PC-9 (cell line): ENCODE measurements at places on chromosomes 1 and 21.

DNA sequence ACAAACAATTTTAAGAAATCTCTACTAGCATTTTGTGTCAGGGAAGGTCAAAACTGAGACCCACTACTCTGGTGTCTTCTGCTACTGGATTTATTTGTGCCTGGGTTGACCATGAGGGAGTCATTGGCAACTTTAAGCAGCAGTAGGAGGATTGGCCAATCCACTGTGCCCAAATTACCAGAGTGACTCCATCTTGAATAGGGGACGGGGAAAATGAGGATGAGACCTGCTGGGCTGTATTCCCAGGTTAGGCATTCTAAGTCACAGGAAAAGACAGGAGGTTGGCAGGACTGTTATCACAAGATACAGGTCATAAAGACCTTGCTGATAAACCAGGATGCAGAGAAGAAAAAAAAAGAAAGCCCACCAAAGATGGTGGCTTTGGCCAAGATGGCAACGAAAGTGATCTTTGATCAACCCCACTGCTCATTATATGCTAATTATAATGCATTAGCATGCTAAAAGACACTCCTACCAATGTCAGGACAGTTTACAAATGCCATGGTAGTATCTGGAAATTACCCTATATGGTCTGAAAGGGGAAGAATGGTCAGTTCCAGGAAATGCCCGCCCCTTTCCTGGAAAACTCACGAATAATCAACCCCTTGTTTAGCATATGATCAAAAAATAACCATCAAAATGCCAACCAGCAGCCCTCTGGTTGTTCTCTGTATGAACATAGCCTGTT lies 200.9 kb downstream of the LTN1 start:
- no peak overlapping the region for H3K4me3 ChIP-seq
- H3K27ac ChIP-seq: no peak overlapping the region
- no peak for DNase-seq

GRCh38 chr1:168019407-168019806 lies 82.5 kb upstream of the MPC2 start:
- H3K4me1 ChIP-seq: no peaks in the 10 kb centered on the region
- no peak for DNase-seq
- no peak overlapping the region for H3K4me3 ChIP-seq
- H3K27ac ChIP-seq: no peak overlapping the region
- peaks cover 32% of the 10 kb centered on the region; the same call in 1 of the 2 replicates for H3K36me3 ChIP-seq
- no peaks in the 10 kb centered on the region for H3K27me3 ChIP-seq

- H3K4me1 ChIP-seq: no peaks in the 10 kb centered on the region
- no peak overlapping the region for H3K4me3 ChIP-seq
- H3K27me3 ChIP-seq: peaks cover 22% of the 10 kb centered on the region; the same call in 1 of the 2 replicates
- H3K36me3 ChIP-seq: no peaks in the 10 kb centered on the region
- no peak for DNase-seq
Measured at GRCh38 chr1:160575112-160575664, 4.1 kb downstream of the CD84 start.

DNA sequence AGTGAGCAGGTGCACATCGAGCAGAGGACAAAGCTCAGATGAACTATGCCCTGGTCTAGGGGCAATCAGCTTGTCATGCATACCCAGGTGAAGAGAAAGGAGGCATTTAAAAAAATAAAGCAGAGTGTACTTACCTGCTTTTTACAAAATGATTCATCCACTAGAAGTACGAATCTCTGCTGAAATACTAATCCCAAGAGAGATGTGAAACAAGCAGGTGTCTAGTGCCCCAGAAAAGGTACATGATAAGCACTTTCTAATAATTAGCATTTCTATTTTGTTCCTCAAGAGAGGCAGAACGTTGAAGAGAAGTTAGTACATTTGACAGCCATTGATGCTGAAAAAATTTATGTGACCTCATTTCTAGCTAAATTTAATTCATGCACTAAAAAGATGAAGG lies 31.1 kb downstream of the CHODL start:
- no peaks in the 10 kb centered on the region for H3K27me3 ChIP-seq
- H3K27ac ChIP-seq: no peak overlapping the region
- DNase-seq: no peak
- H3K36me3 ChIP-seq: no peaks in the 10 kb centered on the region
- no peak overlapping the region for H3K4me3 ChIP-seq

DNA sequence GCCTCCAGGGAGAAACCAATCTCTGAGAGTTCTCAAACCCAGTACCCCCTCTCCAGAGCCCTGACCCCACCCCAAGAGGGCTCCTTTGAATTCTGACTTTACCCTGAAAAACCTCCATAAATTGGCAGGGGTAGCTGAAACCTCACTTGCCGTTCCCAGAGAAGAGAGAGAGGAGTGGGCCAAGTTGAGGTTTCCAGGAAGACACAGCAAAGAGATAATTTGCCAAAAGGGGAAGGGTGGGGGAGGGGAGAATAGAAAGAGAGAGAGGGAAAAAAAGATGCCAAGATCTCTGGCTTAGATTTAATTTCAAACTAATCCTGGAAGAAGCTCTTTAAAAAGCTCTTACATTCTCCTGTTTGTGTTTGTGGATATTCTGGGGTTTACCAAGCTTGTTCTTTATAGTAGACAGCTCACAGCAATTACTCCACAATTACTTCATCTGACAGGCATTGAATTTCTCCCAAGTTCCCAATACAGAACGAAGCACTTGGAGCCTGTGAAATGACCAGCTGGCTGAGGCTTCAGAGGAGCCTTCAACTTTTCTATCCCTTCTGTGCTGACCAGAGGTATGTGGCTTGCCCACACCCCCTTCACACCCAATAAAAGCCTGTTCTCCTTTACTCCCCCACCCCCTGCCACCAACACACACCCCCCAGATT lies 1.1 kb upstream of the GRHL3 start:
- no peak for DNase-seq
- peaks cover 54% of the 10 kb centered on the region for H3K4me1 ChIP-seq
- no peaks in the 10 kb centered on the region for H3K36me3 ChIP-seq
- no peaks in the 10 kb centered on the region for H3K27me3 ChIP-seq
- peak overlapping the region; percentile 98; the same call in 1 of the 2 replicates for H3K27ac ChIP-seq
